ENCODE measurements at places on chromosomes 3 and 15.

DNA sequence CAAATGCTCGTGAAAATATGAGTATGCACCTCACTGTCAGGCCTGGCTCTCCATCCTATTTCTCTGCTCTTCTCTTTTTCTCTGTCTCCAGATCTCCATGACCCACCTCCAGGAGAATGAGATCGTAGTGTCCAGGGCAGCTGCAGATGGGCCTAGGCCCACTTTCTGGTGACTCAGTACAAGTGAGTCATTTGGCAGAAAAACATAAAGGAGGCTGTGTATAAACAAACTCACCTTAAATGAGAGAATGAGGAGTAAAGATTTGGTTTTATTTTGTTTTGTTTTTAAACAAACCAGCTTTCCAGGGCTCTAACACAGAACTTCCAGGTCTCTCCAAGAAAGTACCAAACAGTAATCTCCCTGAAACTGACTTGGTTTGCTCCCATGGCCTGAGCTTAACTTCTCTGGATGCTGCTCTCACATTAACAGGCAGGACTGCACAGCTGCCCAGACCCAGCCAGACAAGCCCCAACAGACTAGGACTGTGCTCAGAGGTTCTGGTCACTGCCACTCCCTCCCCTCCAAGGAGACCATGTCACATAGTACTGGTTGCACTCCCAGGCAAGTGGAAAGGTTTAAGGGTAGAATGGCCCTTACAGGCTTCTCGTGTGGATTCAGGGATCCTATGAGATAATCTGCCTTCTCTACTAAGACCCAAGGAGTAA, 1.5 kb upstream of the HEG1 start:
- DNase-seq, result peak; percentile 70

GRCh38 chr3:13265507-13265906, 154.6 kb downstream of the NUP210 start:
- DNase-seq, result no peak

- DNase-seq, result no peak
These were observed 3.2 kb downstream of the ULK3 start for GRCh38 chr15:74839526-74840395.

GRCh38 chr3:14230729-14231128, 52.1 kb downstream of the LSM3 start:
- DNase-seq, result no peak

GRCh38 chr3:184005941-184006507, 11.7 kb downstream of the ABCC5 start:
- peak; percentile 40 for DNase-seq

DNA sequence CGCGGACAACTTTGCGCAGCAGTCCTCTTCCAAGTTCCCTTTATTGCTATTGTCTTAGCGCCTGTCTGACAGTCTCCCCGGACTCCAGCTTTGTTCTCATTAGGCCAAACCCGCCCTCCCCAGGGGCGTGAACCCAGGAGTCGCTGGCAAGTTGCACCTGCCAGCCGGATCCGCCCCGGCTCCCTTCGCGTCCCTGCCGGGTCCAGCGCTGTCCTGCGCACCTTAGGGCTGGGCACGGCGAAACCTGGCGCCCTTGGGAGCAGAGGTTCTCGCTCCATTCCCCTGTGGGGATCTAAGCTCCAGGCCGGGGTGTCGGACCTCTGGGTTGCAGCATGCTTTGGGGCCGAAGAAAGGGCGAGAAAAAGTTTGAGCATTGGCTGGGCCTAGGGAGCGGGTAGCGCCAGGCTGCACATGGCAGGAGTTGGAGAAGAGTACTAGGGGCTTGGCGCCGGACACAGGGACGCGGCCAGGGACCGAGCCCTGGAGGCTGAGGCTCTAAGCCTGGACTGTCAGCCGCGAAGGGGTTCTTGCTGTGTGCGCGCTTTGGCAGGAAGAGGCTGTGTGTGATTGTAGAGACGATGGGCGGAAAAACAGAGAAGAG, 335.1 kb upstream of the THRB start:
- no peak for DNase-seq

GRCh38 chr3:20186600-20187004, 596 bp upstream of the SGO1 start:
- DNase-seq, result no peak

DNA sequence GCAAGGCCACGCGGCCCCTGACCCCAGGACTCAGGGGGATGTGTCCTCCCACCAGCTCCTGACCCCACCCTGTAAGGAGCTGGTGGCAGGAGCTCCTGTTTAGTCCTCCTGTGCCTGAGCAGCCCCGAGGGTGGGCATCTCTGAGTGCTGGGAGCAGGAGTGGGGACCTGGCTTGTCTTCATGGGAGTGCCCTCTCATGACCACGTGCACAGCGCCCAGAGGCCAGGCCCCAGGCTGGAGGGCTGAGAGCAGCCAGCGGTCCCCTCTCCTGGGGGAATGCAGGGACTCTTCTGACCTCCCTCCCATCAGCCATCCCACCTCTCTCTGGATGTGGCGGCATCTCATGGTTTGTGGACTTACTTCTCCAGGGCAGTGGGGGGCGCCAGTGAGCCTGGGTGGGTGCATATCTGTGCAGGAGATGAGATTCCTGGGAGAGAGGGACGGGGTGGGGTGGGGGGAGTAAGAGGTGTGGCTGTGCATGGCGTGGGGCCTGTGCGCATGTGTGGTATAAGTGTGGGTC, 205.6 kb downstream of the TBC1D2B start:
- DNase-seq, result no peak

DNA sequence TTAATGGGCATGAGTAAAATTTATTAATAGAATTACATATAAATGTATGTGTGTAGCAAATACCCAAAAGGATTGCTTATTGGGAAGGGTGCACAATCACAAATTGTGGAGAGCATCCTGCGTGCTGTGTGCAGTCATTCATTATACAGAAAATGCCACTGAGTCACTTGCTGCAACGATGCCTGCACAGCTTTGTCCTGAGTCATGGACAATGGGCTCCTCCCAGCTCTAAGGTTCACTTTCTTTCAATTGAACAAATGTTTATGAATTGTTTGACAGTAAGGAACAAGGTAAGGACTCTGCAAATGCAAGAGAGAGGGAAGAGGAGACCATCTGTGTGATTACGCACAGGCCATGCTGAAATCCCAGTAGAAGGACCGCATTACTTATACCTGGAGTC, 18.7 kb downstream of the CFAP161 start:
- no peak for DNase-seq

GRCh38 chr3:12288182-12289129, at the start of gene PPARG:
TSS of gene PPARG (plus strand) at chr3:12289070. CDS start at chr3:12379712, 90,642 bp downstream.
- no peak for DNase-seq

DNA sequence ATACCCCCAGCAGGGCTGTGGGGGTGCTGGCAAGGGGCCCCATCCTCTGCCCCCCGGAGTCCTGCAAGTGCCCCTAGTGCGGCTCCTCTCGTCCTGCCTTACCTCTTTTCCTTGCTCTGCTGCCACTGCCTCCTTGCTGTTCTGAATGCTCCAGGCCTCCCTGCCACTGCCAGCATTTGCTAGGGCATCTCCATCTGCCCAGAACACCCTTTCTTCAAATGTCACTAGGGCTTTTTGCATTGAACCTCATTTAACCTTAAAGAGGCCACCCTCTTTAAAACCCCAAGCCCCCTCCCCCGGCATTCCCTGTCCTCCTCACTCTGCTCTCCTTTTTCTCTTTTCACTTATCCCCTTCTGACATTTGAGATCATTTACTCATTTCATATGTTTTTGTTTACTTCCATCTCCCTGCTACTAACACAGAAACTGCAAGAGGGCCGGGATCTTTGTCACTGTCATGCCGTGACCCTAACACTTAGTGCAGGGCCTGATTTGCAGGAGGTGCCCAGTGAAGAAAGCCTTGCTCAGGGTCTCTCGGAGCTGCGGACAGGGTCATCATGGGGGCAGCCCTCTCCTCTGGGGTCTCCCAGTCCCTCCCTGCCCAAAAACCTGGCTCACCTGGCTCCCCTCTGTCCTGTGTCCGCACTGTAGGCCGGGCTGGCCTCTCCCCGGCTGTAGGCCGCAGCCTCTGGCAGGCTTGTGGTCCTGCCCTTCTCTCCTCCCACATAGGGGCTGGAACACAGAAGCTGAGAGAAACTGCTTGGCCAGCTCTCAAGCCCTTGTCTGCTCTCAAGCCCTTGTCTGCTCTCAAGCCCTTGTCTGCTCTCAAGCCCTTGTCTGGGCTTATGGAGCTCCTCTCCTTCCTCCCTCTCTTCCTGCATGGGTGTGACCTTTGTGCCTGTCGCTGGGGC, at the start of gene ACOX2:
ACOX2 (minus strand) TSS at position 690 of the 911 bp plus-strand sequence. CDS start 2,084 bp downstream, outside the sequence.
- peak; percentile 59 for DNase-seq

DNA sequence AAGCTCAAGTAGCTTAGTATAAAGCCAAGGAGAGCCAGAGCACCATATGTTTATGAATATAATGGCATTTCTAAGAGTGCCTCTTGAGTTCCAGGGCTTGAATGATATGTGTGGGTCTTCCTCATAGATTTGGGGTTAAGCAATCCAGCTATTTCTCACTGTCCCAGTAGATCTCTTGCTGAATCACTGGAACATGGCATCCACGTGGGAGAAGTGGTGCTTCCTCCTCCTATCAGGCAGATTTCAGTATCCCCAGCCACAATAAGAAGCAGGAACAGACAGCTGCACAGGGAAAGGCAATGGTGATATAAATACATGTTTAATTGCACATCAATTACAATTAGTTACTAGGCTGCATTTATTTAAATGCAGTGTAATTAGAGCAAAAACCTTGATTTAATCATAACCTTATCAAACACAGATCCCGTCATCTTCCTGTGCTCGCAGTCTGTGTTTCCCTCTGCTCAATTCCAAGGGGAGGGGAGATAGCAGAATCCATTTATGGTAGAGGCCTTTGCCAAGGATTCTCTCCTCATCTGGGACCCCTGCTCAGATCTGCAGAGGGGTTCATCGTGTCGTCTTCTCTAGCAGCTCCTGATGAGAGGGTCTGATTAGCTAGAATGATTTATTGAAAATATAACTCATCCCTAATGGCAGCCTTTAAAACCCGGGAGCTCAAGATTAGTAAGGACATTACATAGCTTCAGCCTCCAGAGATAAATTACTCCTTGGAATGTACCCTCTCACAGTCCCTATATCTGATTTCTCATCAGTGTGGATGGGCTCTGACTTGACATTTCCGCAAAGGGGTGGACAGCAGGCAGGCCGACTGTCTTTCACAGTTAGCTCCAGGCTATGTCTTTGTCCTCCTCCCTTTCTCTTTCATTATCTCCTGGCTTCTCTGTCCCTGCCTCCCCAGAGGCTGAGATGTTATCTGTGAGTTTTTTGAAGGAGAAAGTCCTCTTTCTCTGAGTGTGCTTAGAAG, 775.9 kb downstream of the AGBL1 start:
- DNase-seq, result peak; percentile 21

- no peak for DNase-seq
These were observed 8.9 kb upstream of the CNTN3 start for GRCh38 chr3:74623261-74623836.

DNA sequence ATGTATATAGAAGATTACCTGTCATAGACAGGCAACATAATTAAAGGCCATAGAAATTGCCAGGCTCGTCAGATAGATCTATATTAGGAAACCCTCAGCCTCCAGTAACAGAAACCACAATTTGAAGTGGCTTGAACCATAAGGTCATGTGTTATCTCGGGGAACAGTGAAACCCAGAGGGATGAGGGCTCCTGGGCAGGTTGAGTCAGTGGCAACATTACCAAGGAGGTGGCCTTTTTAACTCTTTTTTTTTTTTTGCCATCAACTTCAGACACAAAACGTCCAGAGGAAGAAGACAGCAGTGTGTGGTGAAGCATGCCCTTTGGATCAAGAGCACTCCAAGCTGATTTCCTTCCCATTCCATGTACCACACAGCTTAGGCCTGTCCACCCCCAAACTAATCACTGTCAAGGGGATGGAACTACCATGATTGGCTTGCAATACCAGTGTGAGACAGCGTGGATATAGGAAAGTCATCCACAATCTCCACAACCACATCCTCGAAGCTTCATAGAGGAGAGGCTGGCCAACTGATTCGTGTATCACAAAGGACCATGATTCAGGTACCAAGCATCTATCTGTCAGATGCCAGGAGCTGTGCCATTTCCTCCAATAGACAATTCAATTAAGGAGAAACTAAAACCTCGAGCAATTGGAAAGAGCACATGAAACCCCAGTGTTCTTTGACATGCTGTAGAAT, 999 bp upstream of the KIF7 start:
- DNase-seq, result no peak

- DNase-seq, result no peak
These were observed 283.9 kb upstream of the CTNNB1 start for GRCh38 chr3:40915346-40915865.

GRCh38 chr3:34102288-34102687, 303.9 kb downstream of the PDCD6IP start:
- peak; percentile 47 for DNase-seq

DNA sequence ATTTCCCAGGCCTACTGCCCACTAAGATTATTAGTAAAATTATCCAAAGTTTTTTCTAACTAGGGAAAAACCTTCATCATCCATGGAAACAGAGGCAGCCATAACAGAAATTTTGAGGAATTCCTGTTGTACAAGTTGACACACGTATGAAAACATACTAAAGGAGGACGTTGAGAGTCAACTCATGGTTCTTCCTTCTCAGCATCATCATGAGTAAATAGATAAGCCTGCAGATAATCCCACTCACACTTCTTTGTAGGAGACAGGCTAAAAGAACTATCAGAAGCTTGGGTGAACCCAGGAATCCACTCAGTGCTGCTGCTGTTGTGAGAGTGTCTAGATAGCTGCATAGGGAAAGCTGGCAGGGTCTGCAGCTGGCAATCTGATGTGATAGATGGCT, 694.8 kb upstream of the NR2F2 start:
- no peak for DNase-seq

- no peak for DNase-seq
These were observed 5.2 kb upstream of the CDAN1 start for GRCh38 chr15:42742149-42742548.

DNA sequence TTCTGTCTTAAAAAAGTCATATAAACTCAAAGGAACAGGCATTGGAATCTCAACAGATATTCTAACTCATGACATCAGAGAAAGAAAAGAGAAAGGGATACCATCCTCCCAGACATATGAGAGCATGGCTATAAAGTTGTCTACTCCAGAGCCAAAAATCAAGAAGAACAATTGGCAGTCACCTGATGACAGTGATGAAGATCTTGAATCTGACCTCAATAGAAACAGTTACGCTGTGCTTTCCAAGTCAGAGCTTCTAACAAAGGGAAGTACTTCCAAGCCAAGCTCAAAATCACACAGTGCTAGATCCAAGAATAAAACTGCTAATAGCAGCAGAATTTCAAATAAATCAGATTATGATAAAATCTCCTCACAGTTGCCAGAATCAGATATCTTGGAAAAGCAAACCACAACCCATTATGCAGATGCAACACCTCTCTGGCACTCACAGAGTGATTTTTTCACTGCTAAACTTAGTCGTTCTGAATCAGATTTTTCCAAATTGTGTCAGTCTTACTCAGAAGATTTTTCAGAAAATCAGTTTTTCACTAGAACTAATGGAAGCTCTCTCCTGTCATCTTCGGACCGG, 35.9 kb downstream of the UNC13C start:
- no peak for DNase-seq

DNA sequence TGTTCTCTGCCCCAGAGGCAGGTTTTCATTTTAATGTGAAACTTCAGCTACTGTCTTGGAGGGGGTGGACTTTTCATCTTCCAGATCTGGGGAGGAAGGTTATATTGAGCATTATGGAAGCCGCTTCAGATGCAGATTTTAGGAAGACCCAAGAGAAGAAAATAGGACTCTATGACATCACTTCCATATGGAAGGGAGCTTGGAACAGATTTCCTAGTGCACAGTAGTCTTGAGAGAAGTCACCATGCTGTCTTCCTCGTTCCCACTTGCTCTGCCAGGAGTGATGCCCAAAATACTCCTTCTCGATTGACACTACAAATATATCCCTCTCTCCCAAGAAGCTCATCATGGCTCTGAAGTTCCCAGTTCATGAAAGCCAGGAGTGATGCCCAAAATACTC, 197.2 kb downstream of the ATP10A start:
- DNase-seq, result no peak

- no peak for DNase-seq
These were observed 5.3 kb downstream of the POU1F1 start for GRCh38 chr3:87270908-87271700.

- peak; percentile 66 for DNase-seq
These were observed 8.8 kb upstream of the CPOX start for GRCh38 chr3:98602078-98602678.
